NCI-H2107 (cell line): ENCODE measurements at places on chromosomes 1 and 21.

GRCh38 chr1:211737115-211738035, 62.0 kb upstream of the NEK2 start:
- DNase-seq = no peak

DNA sequence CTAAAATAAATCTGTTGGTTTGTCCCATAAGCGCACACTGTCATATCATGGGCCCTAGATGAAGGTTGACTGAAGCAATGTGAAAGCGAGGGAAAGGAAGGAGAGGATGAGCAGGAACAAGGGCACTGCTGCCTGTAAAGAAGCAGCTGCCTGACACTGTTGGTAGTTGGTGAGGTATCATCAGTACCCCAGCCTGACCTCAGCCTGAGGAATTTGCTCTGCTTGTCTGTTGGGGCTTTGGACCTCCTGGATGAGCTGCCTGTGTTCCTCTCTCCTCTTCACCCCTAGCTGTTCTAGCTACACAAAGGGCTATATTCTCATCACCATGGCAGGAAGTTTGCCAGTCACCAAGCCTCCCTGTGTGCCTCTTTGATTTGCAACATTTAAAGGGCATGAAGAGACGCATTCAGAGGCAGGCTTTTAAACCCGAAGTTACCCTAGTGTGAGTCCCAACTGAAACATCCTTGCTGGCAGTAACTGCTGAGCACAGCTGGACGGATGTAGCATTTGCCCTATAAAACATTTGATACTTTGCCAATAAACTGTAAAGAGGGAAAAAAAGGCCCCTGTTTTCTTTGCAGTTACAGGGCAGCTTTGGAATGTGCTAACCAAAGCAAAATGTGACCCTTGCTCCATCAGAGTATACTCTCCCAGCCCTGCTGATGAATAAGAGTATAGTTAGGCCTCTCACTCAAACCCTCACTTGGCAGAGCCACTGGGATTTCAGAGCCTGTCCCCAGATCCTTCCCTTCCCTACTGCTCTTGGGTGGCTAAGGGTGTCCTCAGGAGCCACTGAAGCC, 22.2 kb upstream of the SPATA6 start:
- DNase-seq = no peak

DNA sequence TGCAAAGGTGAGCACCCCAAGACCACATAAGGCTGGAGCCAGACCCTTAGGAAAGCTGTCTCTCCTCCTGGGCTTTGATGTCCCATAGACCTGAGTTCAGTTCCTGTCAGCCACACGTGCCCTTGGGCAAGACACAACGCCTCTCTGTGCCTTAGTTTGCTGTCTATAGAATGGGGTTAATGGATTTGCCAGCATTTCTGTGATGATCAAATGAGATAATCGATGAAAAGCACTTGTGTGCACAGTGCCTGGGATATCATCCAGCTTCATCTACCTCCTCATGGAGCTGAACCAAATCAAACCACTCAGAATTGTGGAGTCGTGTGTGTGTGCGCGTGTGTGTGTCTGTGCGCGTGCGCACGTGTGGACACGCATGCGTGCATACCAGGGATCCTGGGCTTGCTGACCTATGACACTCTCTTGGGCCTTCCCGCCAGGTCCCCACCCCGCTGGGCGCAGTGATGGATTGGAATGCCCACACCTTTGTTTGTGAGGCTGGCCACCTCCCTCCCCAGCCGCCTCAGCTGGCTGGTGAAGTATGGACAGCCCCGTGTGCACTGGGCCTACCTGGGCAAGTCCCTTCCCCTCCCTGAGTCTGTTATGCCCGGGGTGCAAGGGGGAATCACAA, 5.2 kb downstream of the TTC22 start:
- DNase-seq = no peak

DNA sequence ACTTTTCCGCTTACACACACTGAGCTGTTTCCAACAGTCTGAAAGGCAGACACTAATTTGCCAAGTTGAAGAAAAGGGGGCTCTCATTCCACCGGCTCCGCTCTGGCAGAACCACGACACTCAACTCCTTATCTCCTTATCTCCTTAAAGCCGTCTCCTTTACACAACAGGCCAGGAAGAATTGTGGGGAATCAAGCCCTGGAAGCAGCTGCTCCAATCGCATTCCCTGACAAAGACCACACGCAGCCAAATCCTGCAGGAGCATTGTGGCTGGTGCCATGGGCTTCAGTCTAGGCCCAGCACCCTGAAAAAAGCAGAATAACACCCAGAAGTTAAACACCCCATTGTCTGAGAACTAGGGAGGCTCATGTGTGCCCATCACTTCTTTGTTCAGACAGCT, 24.1 kb downstream of the SUSD4 start:
- DNase-seq = no peak

- DNase-seq = no peak
These were observed 98.0 kb downstream of the LMO4 start for GRCh38 chr1:87426463-87427249.

DNA sequence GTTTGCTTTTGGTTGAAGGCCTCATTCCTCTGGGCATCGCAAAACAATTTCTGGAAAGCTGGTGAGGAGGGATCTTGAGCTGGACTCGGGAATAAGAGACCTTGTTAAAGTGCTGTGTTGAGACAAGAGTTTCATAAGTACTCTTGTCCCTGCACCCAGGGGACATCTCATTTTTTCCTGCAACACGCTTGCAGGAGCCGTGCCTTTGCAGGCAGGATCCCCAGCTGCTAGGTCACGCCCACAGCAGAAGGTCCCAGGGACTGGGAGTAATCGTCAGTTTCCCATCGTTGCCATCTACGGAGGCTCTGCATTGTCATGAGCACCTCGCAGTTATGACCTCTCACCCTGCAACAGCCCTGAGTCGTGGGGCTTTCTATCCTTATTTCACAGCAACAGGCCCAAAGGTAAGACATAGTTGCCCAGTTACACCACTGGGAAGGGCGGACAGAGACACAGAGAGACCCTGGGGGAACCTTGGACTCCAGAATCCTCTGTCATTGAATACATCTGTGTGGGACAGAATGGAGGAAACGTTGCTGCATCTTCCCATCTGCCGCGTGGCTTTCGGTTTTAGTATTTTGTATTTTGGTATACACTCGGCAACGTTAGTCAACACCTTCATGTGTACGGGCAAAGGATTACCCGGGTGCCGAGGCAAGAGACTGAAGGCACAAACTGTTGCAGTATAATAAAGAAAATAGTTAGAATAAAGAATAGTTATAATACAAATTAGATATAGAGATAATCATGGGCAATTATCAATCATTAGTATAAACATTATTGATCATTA, 60.4 kb upstream of the DMRTB1 start:
- no peak for DNase-seq

- no peak for DNase-seq
These were observed at the start of gene SHC1 for GRCh38 chr1:154970631-154971340. TSS of gene SHC1 (minus strand) at chr1:154970747. CDS start at chr1:154970526, 221 bp downstream.

- DNase-seq = no peak
These were observed 127.8 kb downstream of the NTMT2 start for GRCh38 chr1:170273291-170274130.

GRCh38 chr1:29410476-29410875, 174.2 kb downstream of the PTPRU start:
- peak; percentile 73 for DNase-seq

DNA sequence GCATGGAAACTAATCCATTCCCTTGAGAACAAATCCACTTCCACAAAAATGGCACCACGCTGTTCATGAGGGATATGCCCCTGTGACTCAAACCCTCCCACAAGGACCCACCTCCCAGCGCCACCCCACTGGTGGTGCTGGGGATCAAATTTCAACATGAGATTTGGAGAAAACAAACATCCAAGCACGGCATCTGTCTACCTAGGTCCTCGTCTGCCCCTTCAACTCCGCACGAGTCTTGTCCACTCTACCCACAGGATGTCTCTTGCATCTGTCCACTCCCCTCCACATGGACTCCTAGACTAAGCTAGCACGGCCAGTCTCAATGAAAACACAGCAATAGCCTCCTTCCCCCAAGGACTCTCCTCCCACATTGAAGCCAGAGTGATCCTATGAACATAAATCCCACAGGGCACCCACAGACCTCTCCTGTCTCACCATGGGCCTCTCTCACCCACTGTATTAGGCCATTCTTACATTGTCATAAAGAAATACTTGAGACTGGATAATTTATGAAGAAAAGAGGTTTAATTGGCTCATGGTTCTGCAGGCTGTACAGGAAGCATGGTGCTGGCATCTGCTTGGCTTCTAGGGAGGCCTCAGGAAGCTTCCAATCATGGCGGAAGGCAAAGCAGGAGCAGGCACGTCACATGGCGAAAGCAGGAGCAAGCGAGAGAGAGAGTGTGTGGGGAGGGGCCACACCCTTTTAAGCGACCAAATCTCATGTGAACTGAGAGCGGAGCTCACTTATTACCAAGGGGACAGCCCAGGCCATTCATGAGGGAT, 101.4 kb downstream of the TOMM20 start:
- DNase-seq = no peak
